ENCODE measurements at places on chromosomes 11 and 22. TPM values are rescaled to one million over a fixed set of nuclear protein-coding genes. Genes with fewer than 3 reads are reported as not detected.

Gene INPP5J
- 1.5 TPM for total RNA-seq

Gene KRTAP5-2
- not detected for total RNA-seq

DNA sequence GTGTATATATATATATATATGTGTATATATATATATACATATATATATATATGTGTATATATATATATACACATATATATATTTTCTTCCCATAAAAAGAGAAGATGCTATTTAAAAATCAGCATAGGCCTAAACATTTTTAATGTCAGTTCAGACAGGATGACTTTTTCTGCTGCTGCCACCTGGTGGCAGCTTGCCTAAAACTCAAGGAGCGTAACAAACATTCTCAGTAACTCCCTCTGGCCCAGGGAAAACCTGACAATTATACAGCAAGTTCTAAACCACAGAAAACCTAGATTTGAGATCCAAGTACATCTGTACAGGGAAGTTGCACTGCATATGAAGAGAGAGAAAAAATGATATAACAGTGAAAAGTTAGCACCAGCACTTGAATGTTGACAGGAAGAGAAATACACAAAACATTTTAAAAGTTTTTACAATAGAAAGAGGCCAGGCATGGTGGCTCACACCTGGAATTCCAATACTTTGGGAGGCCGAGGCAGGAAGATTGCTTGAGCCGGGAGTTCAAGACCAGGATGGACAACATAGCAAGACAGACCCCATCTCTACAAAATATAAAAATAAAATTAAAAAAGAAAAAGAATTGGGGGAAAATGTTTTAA lies 16.6 kb downstream of the OR8A1 start:
- DNase-seq, result peak; percentile 76

GRCh38 chr11:17898071-17898470 lies 114.8 kb downstream of the SERGEF start:
- no peak for DNase-seq
